ENCODE measurements at places on chromosomes 5 and 9. TPM values are rescaled to one million over a fixed set of nuclear protein-coding genes. Genes with fewer than 3 reads are reported as not detected.

SPTAN1 gene
- total RNA-seq, result 399 TPM

CCDC152 gene
- 1.3 TPM for total RNA-seq

F2RL1 gene
- 26.8 TPM for total RNA-seq

CORO2A gene
- 0.15 TPM for total RNA-seq

SLC6A7 gene
- total RNA-seq, result not detected

SPATA31D4 gene
- not detected for total RNA-seq

IFNA21 gene
- not detected for total RNA-seq

TGFBR1 gene
- total RNA-seq, result 30.1 TPM

CCL27 gene
- total RNA-seq, result 0.47 TPM

FSTL4 gene
- total RNA-seq, result not detected

PCDHA1 gene
- not detected for total RNA-seq

HAVCR2 gene
- total RNA-seq, result 0.30 TPM

PCDHGB4 gene
- total RNA-seq, result 22.8 TPM

PCDHGA6 gene
- 2.3 TPM for total RNA-seq

Data from smooth muscle cell of the coronary artery (primary cell).